Effector CD4-positive, alpha-beta T cell (primary cell): ENCODE measurements at places on chromosomes 11 and 22.

GRCh38 chr11:103907548-103908455 is 128.6 kb upstream of the DDI1 start:
- DNase-seq = no peak

- DNase-seq = no peak
Measured at GRCh38 chr11:117495357-117495756, 167.7 kb downstream of the CEP164 start.

GRCh38 chr11:119529063-119529845 is 106.3 kb upstream of the THY1 start:
- no peak for DNase-seq

DNA sequence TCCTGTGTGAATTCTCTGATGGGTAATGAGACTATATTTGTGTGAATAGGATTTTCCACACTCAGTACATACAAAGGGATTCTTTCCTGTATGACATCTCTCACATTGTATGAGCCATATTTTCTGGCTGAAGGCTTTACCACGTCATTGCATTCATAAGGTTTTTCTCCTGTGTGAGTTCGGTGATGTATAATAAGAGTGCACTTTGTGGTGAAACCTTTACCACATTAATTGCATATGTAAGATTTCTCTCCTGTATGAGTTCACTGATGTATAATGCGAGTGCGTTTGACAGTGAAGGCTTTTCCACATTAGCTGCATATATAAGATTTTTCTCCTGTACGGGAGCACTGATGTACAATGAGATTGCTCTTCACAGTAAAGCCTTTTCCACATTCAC is 455.4 kb upstream of the CNTN5 start:
- no peak for DNase-seq

GRCh38 chr11:10886652-10887250 is 28.9 kb upstream of the ZBED5 start:
- DNase-seq = no peak

GRCh38 chr22:22823131-22823810 is 64.3 kb upstream of the IGLL5 start:
- no peak for DNase-seq

DNA sequence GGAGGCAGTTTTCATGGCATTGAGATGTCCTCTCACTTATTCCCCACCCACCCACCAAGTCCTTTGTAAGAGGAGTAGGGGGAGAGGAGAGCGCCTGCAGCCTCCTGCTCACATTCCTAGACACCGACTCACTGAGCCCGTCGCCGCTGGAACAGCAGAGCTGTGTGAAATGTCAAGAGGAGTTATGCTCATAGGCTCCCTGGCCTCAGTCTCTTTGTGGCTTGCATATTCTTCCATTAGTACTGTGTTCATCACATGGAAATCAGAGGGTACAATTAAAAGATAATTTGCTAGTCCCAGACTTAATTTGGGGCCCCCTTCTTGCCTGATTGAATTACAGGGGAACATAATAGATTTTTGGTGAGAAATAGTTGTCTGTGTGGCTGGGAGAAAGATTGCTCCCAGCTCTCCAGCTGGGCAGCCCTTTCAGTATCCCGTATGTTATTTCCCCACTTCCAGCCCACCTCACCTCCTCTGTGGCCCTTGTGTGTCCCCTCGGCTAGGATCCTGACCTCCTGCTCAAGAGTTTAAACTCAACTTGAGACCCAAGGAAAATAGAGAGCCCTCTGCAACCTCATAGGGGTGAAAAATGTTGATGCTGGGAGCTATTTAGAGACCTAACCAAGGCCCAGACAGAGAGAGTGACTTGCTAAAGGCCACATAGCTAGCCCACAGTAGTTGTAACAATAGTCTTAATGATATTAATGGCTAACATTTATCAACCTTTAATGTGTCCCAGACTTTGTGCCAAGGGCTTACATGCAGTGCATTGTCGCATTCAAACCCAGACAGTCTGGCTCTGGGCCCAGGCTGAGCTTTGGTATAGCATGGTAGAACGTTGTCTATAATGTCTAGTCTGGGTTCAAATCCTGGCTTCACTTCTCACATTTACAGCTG is 32.2 kb downstream of the LIMK2 start:
- DNase-seq = no peak

DNA sequence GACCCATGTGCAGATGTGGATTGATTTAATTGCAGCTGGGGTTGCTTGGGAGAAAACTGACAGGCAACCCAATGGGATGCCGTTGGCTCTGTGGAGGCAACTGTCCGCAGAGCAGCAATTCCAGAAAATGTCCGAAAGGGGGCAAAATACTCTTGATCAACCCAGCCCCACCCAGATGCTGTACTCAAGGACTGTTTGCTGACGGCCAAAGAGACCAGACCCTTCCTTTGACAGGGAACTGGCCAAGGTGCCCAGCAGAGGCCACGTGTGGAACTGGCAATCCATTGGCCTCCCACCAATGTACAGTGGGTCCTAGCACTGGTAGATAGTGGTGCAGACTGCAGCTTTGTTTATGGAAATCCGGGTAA is 29.7 kb upstream of the KCNA4 start:
- no peak for DNase-seq

GRCh38 chr11:71446942-71447688 is 1.1 kb downstream of the DHCR7 start:
- DNase-seq = no peak

DNA sequence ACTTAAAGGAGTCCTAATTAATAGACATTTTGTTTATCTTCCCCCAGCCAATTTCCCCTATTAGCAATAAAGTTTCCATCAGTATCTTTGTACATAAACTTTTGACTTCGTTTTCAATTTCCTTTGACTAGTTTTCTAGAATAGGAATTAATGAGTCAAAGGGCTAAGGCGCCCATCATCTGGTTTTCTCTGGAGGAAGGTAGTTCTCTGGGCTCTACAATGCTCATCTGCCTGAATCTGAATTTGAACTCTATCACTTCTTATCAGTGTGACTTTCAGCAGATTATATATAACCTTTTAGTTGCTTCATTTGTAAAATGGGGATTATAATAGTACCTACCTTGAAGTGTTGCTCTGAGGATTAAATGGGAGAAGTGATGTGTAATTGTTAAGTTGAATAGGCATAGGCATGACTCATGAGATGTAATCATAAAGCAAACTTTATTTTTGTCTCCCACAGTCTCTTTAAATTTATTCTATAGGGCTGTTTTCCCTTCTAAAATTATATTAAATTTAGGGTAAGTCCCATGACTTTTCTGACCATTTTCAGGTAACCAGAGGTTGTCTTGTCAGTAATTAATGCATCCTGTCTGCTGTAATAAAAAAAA is 5.8 kb upstream of the TUB start:
- DNase-seq = no peak

DNA sequence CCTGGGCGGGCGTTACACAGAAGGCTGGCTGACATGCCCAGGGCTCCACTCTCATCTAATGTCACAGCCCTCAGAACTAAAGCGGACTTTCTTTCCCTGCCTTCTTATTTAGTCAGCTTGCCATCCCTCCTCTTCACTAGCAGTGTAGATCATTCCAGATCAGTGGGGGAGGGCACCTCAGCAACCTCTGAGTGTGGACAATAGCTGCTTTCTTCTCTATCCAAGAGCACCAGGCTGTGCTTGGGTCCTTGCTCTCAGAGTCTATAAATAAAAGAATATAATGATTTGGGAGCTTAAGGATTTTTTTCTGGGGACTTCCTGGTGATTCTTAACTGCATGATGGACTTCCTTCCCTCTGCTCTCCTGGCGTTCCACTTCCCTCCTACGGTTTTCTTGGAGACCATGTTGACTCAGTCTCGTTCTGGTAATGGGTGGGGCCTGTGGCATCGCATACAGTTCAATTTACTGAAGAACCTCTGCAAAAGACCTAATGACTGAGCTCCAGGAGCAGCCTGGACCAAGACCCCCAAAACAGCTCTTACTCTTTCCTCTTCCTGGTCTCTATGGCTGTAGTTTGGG is 2.9 kb upstream of the HMBS start:
- no peak for DNase-seq
